ENCODE measurements at places on chromosomes 4 and X. TPM values are rescaled to one million over a fixed set of nuclear protein-coding genes. Genes with fewer than 3 reads are reported as not detected.

The PDE6B gene
- 5.6 TPM for total RNA-seq

DNA sequence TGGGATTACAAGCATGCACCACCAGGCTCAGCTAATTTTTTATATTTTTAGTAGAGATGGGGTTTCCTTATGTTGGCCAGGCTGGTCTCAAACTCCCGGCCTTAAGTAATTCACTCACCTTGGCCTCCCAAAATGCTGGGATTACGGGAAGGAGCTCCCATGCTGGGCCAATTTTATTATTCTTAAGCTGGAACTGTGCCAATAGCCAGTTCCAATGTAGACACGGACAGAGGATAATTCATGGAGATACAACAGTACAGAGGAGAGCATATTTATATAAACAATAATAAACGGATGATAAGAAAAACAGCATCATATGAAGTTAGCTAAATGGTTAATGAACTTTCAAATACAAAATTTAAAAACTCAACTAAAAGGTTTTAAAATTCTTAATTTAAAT is 87.8 kb downstream of the PPA2 start:
- no peak for DNase-seq
- H3K27ac ChIP-seq, result no peak overlapping the region
- 0 out of 2 replicates have a peak, but pooled peaks cover 2% of the 10 kb centered on the region for H3K36me3 ChIP-seq
- H3K27me3 ChIP-seq, result no peaks in the 10 kb centered on the region

DNA sequence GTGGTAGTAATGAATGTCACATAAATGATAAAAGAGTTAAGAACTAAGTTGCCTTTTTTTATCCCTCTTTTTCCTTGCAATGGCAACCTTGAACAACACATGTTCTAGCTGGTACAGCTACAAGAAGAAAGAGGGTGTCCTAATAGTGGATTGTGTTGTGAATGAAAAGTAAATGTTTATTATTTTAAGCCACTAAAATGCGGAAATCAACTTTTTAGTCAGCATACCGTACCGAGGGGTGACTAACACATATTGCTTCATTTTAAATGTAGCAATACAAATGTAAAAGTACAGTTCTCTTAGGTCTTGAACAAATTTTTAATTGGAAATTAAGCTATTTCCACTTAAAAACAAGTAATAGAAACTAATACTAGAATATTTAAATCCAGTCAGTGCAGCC is 17.7 kb upstream of the AP1AR start:
- no peaks in the 10 kb centered on the region for H3K4me1 ChIP-seq
- no peak for DNase-seq
- no peak overlapping the region for H3K4me3 ChIP-seq

The IL13RA2 gene
- not detected for total RNA-seq

All from GM12878 (cell line).